ENCODE measurements at places on chromosomes 11 and 22.
A peak's percentile ranks its signal among the peaks of the same experiment; 100 is the strongest.

- no peak for DNase-seq
Measured at GRCh38 chr22:25677631-25678030, 64.4 kb upstream of the MYO18B start.

- peak; percentile 2 for DNase-seq
Measured at GRCh38 chr22:26364066-26365015, 64.7 kb upstream of the ASPHD2 start.

- no peak for DNase-seq
Measured at GRCh38 chr11:44849922-44850321, 100.8 kb downstream of the TP53I11 start.

DNA sequence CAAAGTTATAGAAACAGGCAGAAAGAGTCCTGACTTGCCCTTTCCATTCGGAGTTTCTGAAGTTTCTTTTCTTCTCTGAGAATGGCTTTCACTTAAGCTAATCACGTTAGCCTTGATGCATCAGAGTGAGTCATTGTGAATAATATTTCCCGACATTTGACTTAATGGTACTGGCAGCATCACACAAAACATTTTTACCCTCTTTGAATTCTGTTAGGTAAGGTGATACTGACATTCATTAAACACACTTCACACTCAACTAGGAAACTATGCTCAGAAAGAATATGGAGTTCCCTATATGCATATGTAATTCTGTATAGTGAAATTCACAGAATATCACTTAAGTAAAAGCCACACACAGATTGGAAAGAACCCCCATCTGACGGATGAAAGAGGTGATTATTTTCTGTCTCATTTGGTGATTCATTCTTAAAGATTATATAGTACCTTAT is 120.8 kb upstream of the ARHGAP20 start:
- DNase-seq: no peak

- no peak for DNase-seq
Measured at GRCh38 chr22:25357132-25357455, 137.7 kb downstream of the CRYBB2 start.

DNA sequence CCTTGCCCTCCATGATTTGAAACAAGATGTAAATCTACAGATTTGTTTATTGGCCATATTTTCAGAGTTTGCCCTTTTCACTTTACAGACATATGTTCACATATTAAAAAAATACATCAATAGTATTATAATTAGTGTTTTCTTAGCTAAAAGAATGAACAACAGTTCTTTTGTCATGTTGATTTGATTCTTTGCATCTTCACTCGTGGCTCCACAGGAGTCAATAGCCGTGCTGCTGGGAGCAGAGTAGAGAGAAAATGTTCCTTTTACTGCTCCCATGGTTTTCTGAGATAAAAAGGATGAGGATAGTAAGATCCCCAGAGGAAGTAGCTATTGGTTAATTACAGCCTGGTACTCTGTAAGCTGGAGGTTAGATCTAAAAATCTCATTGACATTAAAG is 151.2 kb downstream of the PGR start:
- no peak for DNase-seq

DNA sequence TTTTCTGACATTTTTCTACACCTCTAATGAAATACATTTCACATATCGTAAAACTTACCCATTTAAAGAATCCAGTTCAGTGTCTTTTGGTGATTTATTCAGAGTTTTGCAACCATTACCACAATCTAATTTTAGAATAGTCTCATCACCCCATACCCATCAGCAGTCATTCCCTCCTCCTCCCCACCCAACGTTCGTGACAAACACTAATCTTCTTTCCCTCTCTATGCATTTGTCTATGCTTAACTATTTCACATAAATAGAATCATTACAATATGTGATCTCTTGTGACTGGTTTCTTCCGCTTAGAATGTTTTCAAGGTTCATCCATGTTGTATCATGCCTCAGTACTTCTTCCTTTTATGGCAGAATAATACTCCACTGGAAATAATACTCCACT is 9.5 kb downstream of the TTC28 start:
- no peak for DNase-seq

- no peak for DNase-seq
Measured at GRCh38 chr11:94924612-94925011, 48.7 kb downstream of the CWC15 start.

- no peak for DNase-seq
Measured at GRCh38 chr11:95711162-95711944, 78.2 kb downstream of the FAM76B start.

DNA sequence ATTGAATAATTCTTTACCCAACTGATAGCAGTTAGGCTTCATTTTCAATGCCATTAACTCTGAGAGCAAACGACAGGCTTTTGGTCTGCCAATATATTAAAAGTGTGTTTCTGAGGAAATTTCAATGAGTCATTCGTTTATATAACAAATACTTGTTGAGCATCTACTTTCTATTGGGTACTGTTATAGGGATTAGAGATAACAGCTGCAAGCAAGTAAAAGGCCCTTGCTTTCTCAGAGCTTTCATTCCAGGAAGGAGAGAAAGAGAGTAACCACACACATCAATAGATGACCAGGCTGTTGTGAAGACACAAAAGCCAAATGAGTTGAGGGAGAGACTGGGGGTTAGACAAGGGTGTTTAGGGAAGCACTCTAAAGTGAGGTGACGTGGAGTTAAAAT is 35.7 kb downstream of the CD44 start:
- DNase-seq: no peak

GRCh38 chr11:75474878-75475766 is 42.1 kb upstream of the KLHL35 start:
- peak; percentile 15 for DNase-seq

Data from stimulated activated CD8-positive, alpha-beta memory T cell treated with anti-CD3 and anti-CD28 coated beads, Interleukin-7, amount 100 ng/mL, for 1 hour (primary cell).